Cardiac atrium fibroblast (primary cell): ENCODE measurements at places on chromosomes 12 and 14. TPM values are rescaled to one million over a fixed set of nuclear protein-coding genes. Genes with fewer than 3 reads are reported as not detected.

Gene IPO4
- 24.2 and 39.0 TPM in 2 replicates for total RNA-seq

Gene ASCL1
- total RNA-seq, result not detected in 2 replicates

Gene CCDC175
- total RNA-seq, result not detected in 2 replicates

Gene SOAT2
- total RNA-seq, result not detected in 2 replicates

Gene CD27
- not detected in 2 replicates for total RNA-seq
